ENCODE measurements at places on chromosomes 7 and 10.

GRCh38 chr7:46512891-46513413, 591.9 kb upstream of the IGFBP3 start:
- H3K4me3 ChIP-seq = no peak overlapping the region
- H3K36me3 ChIP-seq = no peaks in the 10 kb centered on the region
- no peaks in the 10 kb centered on the region for H3K4me1 ChIP-seq
- H3K27ac ChIP-seq = peak overlapping the region; percentile 20

DNA sequence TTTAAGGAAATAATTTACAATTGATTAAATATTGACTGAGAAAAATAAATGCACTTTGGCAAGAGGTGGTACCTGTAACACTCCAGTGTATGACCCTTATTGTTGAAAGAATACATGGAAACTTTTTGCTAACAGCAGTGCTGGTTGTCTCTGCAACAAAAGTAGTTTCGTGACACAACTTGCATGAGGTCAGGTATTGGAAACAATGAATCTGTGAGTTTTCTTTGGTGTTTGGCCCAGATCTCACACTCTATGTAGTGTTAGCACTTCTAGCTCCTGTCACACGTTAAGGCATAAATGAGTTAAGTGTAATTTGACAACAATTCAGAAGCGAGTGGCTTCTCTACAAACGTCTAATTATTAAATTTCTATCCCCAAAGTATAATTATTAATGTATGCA, 137.7 kb upstream of the MDFIC start:
- H3K4me1 ChIP-seq = no peaks in the 10 kb centered on the region
- no peaks in the 10 kb centered on the region for H3K27me3 ChIP-seq
- DNase-seq = no peak
- no peak overlapping the region for H3K27ac ChIP-seq

DNA sequence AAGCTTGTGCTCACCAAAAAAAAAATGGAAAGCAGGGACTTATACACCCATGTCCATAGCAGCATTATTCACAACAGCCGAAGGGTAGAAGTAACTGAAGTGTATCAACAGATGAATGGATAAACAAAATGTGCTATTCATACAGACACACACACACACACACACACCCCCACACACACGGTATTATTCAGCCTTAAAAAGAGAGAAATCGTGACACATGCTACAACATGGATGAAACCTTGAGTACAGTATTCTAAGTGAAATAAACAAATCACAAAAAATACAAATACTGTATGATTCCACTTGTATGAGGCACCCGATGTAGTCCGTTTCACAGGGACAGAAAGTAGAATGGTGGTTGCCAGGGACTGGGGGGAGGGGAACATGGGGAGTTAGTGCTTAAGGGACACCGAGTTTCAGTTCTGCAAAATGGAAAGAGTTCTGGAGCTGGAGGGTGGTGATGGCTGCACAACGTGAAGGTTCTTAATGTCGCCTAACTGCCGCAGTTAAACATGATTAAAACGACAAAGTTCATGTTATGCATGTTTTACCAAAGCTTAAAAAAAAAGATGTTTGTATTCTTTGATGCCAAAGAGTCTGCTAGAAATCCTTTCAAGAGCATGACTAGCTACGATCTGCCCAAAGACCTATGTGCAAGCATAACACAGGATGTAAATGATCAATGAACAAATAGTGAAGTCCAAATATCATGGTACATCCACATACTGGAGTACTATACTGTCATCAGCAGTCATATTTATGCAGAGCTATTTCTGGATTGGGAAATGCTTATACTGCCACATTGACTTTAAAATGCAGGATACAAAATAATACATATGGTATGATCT, 7.2 kb downstream of the TNS3 start:
- no peaks in the 10 kb centered on the region for H3K27me3 ChIP-seq
- H3K27ac ChIP-seq = peak overlapping the region; percentile 89
- peaks cover 23% of the 10 kb centered on the region for H3K4me1 ChIP-seq

GRCh38 chr7:35571611-35572240, 123.2 kb downstream of the HERPUD2 start:
- no peaks in the 10 kb centered on the region for H3K27me3 ChIP-seq
- no peaks in the 10 kb centered on the region for H3K4me1 ChIP-seq
- no peak overlapping the region for H3K4me3 ChIP-seq
- H3K27ac ChIP-seq = no peak overlapping the region

DNA sequence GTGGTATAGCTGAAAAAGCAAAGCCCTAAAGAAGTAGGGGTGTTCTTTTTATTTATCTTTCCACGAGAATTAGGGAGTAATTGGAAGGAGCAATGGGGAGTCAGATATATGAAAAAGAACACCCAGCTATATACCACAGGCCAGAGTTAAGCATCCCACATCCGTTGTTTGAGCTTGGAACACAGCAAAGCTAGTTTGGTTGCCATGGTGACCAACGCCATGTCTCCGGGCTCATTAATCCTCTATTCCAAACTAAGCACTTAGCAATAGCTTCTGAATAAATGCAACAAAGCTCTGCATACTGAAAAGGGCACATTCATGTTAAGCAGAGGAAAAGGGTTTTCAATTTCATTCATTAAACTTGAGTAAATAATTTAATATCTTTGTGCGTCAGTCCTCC, 23.5 kb downstream of the ASB4 start:
- no peak overlapping the region for H3K27ac ChIP-seq
- no peak overlapping the region for H3K4me3 ChIP-seq
- H3K36me3 ChIP-seq = no peaks in the 10 kb centered on the region
- no peaks in the 10 kb centered on the region for H3K4me1 ChIP-seq
- no peak for DNase-seq

DNA sequence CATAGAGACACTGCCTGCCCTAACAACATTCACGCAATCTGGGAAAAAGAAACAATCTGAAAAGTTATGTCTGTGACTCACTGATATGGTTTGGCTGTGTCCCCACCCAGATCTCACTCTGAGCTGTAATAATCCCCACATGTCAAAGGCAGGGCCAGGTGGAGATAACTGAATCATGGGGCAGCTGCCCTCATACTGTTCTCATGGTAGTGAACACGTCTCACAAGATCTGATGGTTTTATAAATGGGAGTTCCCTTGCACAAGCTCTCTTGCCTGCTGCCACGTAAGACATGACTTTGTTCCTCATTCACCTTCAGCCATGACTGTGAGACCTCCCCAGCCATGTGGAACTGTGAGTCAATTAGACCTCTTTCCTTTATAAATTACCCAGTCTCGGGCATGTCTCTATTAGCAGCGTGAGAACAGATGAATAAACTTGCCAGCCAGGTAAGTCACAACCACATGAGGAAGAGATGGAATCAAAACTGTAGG, 341.5 kb upstream of the AOAH start:
- H3K27ac ChIP-seq = no peak overlapping the region
- H3K4me1 ChIP-seq = no peaks in the 10 kb centered on the region
- H3K27me3 ChIP-seq = no peaks in the 10 kb centered on the region

DNA sequence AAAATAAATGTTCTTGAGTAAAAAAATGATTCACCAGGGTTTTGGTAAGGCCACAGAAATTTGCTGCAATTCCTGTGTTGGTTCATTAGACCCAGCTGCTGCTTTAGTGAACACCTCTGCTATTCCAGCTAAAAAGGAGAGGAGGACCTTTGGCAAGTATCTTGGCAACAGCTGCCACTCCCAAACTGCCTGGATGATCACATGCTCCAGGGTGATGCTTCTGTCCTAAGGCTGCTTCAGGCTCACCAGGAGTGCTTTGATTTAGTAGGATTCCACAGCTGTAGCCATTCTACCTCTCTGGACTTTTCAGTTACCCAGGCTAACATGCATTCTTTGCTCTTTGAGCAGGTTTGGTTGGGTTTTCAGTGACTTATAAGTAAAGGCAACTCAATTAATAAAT, 82.6 kb upstream of the NPVF start:
- no peak overlapping the region for H3K4me3 ChIP-seq
- H3K27ac ChIP-seq = no peak overlapping the region
- no peaks in the 10 kb centered on the region for H3K4me1 ChIP-seq

- no peak overlapping the region for H3K27ac ChIP-seq
- no peak for DNase-seq
- no peaks in the 10 kb centered on the region for H3K4me1 ChIP-seq
Measured at GRCh38 chr10:25813511-25813910, 120.5 kb upstream of the MYO3A start.

- H3K36me3 ChIP-seq = no peaks in the 10 kb centered on the region
- H3K27me3 ChIP-seq = no peaks in the 10 kb centered on the region
- H3K4me1 ChIP-seq = peaks cover 7% of the 10 kb centered on the region
Measured at GRCh38 chr10:79244068-79244442, 103.2 kb upstream of the PPIF start.

DNA sequence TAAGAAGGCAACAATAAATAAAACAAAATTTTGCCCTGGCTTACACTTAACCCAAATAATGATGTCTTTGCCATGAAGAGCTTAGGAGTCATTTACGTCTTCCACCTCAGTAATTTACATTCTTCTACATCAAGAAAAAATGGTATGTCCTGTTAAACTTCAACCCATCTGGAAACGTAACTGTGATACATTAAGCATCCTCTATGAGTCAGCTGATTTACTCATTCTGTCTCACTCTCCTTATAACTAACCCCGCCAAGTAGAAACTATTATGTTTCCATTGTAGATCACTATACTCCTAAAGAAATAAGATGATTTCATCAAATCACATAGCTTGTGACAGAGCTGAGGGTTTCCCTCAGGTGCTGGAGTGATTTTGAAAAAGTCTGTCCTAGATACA, 330.7 kb downstream of the CDC14C start:
- no peaks in the 10 kb centered on the region for H3K4me1 ChIP-seq
- no peaks in the 10 kb centered on the region for H3K27me3 ChIP-seq
- no peak overlapping the region for H3K4me3 ChIP-seq
- no peak overlapping the region for H3K27ac ChIP-seq
- no peaks in the 10 kb centered on the region for H3K36me3 ChIP-seq

DNA sequence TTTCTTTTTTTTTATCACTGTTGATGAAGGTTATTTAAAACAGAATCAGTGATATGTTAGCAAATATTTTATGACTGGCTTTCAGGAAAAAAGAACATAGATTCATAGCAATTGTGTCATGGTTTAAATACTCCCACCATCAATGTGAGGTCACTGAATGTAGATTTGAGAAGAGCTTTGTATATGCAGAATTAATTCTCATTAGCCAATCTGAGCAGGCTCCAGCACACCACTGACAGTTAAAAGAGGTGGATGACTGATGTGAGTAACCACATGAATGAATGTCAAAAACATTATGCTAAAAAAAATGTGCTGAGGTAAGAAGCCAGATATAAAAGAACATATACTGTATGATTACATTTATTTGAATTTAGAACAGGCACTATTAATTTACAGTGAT, 174.8 kb upstream of the KAT6B start:
- no peaks in the 10 kb centered on the region for H3K36me3 ChIP-seq
- H3K4me3 ChIP-seq = no peak overlapping the region
- no peaks in the 10 kb centered on the region for H3K27me3 ChIP-seq
- no peaks in the 10 kb centered on the region for H3K4me1 ChIP-seq
- H3K27ac ChIP-seq = no peak overlapping the region

DNA sequence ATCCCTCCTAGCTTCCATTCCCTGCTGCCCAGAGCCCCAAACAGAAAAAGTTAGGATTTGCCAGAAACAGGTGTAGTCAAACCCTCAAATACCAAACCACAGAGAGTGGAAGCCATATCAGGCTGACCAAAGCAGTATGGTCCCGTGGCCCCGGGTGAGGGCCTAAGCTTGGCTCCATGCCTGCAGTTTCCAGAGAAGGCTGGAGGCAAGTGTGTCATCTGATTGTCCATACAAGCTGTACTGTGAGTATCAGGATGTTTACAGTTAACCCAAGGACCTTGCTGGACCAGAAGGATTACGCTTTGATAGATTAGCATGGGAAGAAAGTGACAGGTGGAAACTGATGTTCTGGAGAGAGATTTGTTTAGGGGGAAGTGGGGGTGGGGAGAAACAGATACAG, 96.3 kb downstream of the PRKAG2 start:
- H3K36me3 ChIP-seq = no peaks in the 10 kb centered on the region
- DNase-seq = no peak
- no peak overlapping the region for H3K4me3 ChIP-seq
- H3K4me1 ChIP-seq = no peaks in the 10 kb centered on the region
- H3K27me3 ChIP-seq = no peaks in the 10 kb centered on the region

DNA sequence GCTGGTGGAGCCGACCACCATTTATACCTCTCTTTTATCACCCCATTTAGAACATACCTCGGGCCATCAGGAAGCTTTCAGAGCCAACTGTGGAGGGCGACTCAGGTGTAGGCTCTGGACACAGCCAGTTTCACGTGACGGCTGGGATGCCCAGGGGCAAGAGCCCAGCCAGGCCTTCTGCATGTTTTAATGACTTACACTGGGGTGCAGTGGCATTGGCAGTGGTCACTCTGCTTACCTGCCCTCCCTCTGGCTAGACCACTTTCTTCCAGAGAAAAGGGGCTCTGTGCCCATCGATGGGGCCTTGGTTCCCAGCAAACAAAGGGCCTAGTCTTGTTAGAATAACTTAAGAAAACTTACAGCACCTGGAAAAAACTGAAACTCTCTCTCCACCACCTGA, 50.0 kb downstream of the PNLIPRP2 start:
- no peaks in the 10 kb centered on the region for H3K4me1 ChIP-seq
- no peaks in the 10 kb centered on the region for H3K27me3 ChIP-seq
- no peaks in the 10 kb centered on the region for H3K36me3 ChIP-seq
- DNase-seq = no peak
- no peak overlapping the region for H3K27ac ChIP-seq

DNA sequence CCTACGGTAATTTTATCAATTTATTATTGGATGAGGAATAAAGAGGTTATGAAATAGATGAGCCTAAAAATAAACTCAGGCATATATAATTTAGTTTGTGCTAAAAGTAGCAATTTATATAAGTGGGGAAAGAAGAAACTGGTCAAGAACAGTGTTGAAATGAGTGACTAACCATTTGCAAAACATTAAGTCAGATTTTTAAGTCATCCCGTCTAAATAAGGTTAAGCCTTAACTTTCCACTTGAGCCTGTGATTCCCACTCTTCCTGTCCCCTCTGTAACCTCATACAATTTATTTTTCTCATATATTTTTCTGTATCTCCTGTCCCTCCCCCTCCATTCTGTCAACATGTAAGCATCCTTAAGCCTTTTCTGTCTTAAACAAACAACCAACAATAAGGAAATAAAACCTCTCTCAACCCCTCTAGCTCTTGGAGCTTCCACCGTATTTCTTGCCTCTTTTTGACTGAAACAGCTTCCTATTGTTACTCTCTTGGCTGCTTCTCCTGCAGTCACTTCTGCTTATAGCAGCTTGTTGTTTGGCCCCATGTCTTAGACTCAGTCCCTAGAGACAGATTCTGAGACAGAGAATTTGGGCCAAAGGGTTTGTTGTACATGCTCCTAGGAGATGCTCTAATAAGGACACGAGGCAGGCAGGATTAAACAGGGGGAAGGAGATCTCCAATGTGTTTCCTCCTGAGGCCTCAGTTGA, 109.7 kb downstream of the GNAI1 start:
- H3K27me3 ChIP-seq = no peaks in the 10 kb centered on the region
- H3K4me1 ChIP-seq = no peaks in the 10 kb centered on the region
- peak overlapping the region; percentile 22 for H3K27ac ChIP-seq
- H3K36me3 ChIP-seq = no peaks in the 10 kb centered on the region
- no peak for DNase-seq

GRCh38 chr10:35635576-35635975, 6.5 kb downstream of the FZD8 start:
- H3K27ac ChIP-seq = no peak overlapping the region
- H3K36me3 ChIP-seq = no peaks in the 10 kb centered on the region
- no peaks in the 10 kb centered on the region for H3K27me3 ChIP-seq
- no peaks in the 10 kb centered on the region for H3K4me1 ChIP-seq
- DNase-seq = peak; percentile 17
- no peak overlapping the region for H3K4me3 ChIP-seq
